Daoy (cell line): ENCODE measurements at places on chromosomes 5 and 9. TPM values are rescaled to one million over a fixed set of nuclear protein-coding genes. Genes with fewer than 3 reads are reported as not detected.

Gene PCDHB16
- 4.3 and 4.8 TPM in 2 replicates for total RNA-seq

Gene FOXD4
- total RNA-seq, result 0.91 TPM in 1 of 2 replicates, not detected in the other

DNA sequence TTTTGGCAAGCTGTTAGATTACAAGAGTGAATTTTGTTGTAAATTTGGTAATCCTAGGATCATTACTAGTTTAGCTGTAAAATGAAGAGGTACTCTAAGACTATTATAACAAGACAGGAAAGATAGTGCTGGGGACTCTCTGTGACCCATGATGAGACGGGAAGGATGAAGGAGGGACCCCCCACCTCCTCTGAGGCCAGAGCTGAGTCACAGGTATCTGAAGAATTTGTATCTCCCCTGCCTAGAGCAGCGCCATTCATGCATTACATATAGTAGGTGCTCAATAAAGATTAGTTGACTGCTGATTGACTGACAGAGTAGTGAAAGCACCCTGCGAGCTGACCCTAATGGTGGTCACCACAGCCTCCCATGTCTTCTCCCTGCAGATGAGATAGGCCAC is 202.8 kb downstream of the SNX18 start:
- DNase-seq, result no peak

Gene TEK
- 9.3 and 11.3 TPM in 2 replicates for total RNA-seq

DNA sequence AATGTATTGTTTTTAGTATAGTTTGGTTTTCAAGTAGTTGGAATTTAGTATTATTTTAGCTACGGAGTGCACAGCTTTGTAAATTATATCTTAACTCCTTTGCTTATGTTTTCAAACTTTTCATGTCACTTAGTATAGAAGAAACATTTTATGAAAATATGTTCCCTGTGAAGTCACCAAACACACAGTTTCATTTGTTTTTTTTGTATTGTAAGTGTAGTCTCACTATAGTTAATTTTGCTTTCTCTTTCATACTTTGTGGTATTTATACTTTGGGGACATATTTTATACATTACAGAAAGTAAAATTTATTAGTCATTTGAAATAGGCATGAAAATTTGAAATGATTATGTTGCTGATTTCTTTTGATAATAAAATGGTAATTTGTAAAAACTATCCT is 5.0 kb downstream of the CHSY3 start:
- no peak for DNase-seq

GRCh38 chr5:133458435-133458834 is 153.9 kb downstream of the FSTL4 start:
- DNase-seq, result no peak

Gene NME5
- 0.29 TPM in 1 of 2 replicates, not detected in the other for total RNA-seq

DNA sequence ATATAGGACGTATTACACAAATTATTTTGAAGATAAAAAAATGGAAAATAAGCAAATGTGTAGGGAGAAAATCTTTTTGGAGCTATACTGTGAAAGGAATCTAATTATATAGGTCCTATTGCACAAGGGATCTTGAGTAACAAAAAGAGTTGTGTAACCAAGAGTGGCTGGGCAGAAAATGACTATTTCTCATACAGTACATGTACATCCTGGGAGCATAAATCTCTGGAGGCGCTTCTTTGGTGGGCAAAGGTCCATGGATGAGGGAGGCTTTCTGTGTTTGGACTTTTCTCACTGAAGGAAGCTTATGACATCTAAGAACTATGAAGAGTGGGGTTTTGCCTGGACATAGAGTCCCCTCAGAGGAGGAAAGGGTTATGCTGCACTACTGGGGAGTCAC is 29.8 kb downstream of the ANKS6 start:
- no peak for DNase-seq
